Fibroblast of skin of back (primary cell): ENCODE measurements at places on chromosomes 1 and 21.

DNA sequence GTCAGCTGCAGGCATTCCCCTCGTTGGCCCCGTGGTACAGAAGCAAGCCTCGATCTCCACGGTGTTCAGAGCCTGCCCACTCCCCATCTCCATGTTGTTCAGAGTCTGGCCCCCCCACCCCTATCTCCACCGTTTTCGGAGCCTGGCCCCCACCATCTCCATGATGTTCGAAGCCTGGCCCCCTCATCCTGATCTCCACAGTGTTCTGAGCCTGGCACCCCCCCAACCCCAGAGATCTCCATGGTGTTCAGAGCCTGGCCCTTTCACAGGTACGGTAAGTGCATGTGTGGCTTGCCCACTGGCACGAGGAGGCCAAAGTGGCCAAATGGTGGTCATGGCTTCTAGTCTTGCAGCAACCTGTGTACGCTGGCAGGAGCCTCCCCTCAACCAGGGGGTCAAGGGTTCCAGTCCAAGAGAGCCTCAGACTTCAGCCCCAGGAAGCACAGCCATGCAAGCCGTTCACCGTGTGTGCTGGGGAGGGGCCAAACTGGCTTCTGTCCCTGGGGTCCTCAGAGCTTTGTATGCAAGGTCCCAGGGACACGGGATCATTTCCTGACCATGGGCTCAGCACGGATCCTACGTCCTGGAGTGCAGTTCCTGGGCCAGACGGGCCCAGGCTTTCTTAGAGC, 13.3 kb upstream of the PCBP3 start:
- DNase-seq, result no peak

GRCh38 chr21:38960251-38960650, 154.5 kb downstream of the ETS2 start:
- DNase-seq, result no peak

GRCh38 chr1:89310505-89310904, 37.8 kb upstream of the GBP5 start:
- peak; percentile 17 for DNase-seq

DNA sequence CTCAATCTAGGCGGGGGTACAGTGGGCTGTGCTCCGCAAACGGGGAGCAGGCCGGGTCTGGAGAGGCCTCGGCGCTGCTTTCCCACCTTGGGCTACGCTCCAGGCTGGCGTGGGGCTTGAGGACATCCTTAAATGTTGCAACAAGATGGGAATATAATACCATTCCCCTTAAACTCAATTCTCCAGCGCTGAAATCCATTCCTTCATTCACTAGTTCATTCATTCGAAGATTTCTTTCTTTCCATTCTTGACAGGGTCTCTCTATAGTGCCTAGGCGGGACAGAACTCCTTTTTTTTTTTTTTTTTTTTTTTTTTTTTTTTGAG, 261 bp upstream of the DPM3 start:
- no peak for DNase-seq

GRCh38 chr1:115255154-115255553, 82.9 kb downstream of the NGF start:
- DNase-seq, result peak; percentile 34

DNA sequence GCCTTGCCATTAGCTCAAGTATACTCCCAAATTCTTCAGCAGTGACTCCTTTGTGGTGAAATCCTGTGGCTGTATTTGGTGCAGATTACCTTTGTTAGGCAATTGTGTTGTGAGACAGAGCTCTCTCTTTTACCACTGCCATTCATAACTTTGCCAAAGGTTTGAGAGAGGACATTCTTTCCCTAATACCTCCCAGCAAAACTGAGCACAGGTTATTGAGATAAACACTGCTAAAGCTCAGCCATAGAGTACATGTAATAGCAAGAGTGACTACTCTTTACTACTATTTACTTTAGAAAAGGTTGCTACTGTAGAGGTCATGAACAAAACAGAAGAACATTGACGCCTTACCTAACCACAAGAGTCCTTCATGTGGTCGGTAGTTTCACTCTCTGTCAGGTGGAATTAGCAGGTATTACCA, 514.0 kb upstream of the ADAMTS5 start:
- peak; percentile 38 for DNase-seq

- DNase-seq, result no peak
Measured at GRCh38 chr21:44511219-44511937, 28.6 kb downstream of the KRTAP10-1 start.

DNA sequence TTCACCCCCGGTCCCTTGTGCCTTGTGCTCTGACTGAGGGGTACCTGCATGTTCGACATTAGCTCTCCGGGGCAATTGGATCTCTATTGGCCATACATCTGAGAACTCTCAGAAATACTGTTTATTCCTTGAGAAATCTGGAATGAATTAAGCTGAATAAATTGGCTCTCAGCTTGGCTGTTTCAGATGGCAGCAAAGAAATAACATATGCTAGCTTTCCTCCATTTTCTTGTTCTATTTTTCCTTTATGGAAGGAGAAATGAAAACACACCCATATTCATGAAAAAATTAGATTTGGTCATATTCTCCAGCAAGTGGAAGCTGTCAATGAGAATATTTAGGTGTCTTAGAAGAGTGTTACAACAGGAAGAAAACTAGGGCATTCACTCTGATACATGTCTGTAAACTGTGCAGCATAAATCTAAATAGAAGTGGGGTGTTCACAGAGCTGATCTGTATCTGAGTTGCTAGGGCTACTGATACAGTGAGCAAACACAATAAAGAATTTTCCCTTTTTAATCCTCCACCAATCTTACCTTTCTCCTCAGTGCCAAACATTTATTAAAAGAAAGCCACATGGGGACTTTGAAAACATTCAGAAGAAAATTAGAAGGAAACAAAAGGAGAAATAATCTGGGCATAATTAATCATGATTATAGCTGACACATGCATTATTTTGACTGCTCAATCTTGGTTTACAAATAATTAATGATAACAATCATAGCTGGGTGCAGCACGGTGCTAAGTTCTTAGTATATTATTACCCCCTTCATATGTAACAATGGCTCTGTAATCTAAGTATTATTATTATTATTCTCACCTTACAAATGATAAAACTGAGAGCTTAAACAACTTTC, 671.9 kb upstream of the USP24 start:
- DNase-seq, result no peak

GRCh38 chr1:160830321-160831153, 32.1 kb downstream of the CD244 start:
- peak; percentile 38 for DNase-seq

DNA sequence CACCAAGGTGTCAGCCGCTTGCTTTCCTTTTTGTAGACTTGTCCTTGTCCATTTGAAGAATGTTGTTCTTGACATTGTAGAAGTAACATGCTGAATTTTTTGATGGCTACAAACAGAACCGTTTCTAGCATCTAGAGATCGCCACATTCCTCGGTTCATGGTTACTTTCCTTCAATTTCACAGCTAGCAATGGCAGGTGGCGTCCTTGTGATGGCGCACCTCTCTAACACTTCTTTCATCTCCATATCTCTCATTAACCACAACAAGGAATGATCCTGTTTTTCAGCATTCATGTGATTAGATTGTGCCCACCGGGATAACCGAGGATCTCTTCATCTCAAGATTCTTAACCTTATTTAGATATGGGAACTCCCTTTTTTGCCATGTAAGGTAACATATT, 2129.8 kb downstream of the NCAM2 start:
- DNase-seq, result no peak

DNA sequence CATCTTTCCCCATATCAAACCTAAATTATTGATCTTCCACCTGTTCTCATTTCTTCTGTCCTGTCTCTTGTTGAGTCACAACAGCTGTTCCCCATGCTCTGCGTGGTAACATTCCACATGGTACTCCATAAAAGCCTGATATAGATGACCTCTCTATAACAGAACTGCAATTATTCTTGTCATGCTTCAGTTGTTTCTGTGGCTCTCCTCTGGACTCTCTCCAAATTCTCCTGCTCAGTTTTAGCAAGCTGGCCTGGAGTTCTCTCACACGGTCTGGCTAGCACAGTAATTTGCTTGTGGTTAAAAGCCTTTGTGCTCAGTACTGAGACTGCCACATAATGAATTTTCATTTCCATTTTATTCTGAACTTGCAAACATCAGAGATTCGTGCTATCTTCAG, 10.6 kb upstream of the LRRC39 start:
- peak; percentile 10 for DNase-seq
